ENCODE measurements at places on chromosomes 2 and 18.

DNA sequence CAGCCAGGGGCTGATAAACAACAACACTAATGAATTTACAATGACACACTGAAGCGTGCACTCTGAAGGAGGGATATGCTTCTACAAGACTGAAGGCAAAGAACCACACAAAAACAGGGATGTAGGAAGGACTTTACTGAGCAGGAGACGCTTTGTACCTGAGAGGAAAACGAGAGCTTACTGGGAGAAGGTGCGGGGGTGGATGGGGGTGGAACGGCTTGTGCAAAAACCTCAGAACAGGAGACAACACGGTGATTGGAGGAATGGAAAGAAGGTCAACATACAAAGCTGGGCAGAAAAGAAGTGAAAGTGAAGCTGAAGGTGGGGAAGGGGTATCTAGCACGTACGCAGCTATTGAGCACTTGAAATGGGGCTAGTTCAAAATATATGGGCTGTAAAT, 93.1 kb downstream of the SLC8A1 start:
- no peak for DNase-seq

DNA sequence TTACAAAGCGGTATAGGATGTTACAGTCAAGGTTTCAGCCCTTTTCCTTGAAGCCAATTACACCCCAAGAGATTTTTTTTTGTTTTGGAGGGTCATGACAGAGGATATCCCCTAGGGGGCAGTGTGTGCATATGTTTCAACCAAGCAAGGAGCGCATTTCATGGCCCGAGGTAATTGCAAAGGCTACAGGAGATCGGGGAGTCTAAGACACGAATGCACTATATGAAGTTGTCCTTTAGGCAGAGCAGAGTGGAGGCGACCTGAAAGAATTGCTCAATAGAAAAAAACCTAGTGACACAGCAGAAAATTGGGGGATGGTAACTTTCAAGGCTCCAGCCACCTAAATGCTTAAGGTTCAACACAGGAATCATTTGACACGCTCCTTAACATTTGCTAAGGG, 219.8 kb upstream of the PARD3B start:
- DNase-seq, result peak; percentile 57

DNA sequence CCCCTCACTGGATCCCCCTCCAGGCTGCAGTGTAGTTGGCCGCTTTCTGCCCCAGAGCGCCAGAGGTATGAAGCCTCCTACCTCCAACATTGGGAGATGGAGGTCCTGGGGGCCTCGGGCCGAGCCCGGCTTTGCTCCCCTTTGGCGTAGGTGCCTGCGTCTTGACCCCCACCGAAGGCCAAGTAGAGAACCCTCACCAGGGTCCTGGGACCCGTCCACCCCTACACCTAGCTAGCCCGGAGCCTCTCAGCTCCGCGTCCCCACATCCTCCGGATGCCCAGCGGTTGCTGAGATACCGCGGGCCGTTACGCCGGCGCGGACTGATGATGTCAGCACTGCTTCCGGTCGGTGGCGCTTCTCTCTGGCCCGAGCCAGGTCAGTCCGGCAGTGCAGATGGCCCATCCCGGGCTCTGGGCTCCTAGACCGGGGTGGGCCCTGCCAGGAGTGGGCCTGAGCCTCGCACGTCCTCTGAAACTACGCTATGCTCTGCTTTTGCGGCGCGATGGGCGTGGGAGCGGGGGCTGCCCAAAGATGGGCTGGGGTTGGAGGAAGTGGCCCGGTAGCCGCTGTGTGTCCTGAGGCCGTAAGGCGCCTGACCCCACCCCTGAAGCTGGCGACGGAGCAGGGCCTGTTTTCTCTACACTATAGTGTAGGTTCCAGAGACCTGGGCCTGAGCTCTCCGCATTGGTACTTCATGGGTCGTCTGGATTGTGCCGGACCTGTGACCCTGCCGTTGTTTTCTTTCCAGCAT, at the start of the genes GLB1L and STK16:
GLB1L (minus strand) TSS at position 297 of the 751 bp plus-strand sequence. CDS start 1,871 bp downstream, outside the sequence.
STK16 (plus strand) TSS at position 332 of the 751 bp plus-strand sequence. CDS start 521 bp downstream, outside the sequence.
- peak; percentile 96 for DNase-seq

DNA sequence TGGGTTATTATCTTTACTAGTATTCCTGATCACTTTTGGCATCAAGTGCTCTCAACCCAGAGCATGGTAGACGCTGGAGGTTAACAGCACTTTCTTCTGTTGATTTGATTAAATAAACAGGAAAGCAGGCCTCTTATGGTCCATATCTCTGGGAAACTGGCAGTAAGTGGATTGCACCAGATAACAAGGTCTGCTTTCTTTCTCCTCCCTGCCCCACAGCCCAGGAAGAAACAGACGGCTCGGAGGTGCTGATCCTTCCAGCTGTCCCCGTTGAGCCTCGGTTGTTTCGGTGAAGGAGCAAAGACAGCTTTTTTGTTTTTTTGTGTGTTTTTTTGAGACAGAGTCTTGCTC, 100.8 kb upstream of the KCTD1 start:
- no peak for DNase-seq

GRCh38 chr2:176213406-176213805, 24.9 kb downstream of the HOXD1 start:
- no peak for DNase-seq

GRCh38 chr2:86364894-86365293, 27.5 kb upstream of the REEP1 start:
- DNase-seq, result no peak

DNA sequence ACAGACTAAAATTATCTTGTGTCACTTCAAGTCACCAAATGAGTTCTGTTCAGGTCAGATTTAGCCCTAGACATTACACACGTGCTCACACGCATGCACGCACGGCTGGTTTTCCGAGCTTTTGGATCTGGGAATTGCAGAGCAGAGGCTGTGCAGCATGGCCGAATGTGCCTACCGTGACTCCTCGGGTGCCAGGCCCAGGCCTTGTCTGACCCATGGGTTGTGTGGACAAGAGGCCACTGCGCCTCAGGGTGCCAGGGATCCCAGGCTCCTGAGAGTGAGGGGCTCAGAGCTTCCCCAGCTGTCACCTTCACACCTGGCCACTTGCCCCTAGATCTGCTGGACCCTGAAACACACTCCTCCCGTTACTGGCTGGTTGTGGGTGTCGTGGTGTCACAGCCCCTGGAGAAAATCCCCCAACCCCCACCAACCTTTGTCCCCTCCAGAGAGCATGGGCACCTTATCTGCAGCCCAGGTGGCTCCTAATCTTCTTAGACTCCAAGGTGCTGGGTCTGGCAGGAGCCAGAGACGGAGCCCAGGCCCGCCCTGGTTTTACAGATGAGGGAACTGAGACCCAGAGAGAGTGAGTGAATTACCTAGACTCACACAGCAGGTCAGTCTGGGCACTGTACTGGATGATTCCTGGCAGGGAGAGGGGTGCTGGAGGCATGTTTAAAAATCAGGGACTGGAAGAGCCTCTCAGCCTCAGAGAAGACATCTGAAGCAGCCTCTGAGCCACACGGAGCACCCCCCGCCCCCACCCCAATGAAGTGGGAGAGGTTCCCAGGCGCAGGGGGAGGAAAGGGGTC, 56.8 kb downstream of the ATOH8 start:
- no peak for DNase-seq

DNA sequence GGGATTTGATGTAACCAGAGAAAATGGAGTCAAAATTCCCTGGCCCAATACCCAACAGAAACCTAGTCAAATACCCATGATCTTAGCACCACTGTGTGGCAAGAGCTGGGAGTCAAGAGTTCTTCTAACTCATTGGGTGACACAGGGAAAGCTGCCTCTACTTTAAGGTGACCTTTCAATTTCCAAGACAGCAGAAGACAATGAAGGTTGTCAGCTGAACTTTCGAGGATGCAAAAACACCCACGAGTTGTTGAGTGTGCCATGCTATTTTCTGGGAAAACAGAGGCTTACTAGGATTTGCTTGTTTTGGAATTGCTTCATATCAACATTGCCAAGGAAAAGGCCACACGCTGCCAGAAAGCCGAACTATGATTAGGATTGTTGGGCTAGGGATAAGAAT, 61.6 kb upstream of the CYRIA start:
- no peak for DNase-seq

DNA sequence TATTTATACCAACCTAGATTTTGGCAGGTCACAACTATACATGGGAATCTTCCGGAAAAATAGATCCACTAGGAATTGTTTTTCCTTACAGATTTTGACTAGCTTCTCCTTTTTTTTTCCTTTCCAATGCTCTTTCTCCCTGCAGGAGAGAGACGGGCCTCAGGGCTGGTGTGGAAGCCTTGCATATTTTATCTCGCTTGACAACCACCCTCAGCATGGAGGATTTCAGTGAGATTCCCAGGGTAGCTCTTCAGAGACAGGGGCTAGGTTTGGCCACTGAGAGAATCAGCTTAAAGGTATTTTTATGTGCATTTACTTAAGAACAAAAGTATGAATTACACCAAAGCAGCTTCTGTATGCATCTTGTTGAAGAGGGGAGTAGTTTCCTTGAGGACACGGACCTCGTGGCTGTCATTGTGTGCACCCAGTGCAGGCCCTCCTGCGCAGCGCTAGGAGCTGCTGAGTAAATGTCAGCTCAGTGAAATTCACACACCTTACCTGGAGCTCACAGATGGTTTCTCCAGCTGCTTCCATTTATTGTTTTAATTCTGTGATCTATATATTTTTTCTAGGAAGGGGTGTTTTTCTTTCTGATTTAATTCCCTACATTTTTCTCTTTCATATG, 54.4 kb downstream of the TRAPPC12 start:
- no peak for DNase-seq

Measured in WTC11 (cell line).